Pancreas (tissue), 10 donors: ENCODE measurements at places on chromosomes 12 and 14.

DNA sequence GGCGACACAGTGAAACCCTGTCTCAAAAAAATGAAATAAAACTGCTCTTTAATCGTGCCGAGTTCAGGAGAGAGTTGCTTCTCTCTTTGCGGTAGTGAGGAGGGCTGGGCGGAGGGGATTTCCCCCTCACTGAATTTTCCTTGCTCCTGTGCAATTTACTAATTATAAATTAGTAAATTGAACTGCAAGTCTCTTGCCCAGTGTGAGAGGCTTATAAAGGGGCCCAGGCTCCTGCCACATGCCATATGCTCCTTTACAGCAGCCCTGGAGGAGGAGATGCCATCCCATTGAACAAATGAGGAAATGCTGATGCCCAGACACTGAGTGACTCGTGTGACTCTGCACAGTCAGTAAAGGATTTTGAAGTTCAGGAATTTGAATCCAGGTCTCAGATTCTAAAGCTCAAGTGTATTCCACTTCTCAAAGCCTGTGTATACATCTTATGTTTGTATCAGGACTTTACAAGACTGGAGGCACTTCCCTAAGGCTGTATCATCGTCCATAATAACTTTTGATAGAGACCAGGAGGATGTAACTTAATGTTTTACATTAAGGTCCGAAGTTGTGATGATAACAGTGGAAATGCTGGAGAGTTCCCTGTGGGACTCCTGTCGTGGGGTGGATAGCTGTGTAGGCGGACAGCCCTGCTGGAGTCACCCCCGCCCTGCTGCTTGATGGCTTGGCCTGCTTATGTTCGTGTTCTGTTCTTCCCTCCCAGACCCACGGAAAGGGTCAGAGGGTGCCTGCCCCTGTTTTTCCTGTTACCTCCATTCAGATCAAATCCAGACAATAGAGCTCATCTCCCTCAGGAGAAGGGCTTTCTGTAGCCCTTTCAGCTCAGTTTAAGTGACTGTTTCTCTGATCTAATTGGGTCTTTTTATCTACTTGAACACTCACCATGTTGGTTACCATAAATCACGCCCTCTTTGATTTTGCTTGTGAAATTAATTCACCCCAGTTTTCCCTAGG, 13.9 kb downstream of the PELI2 start:
- no peak for DNase-seq

DNA sequence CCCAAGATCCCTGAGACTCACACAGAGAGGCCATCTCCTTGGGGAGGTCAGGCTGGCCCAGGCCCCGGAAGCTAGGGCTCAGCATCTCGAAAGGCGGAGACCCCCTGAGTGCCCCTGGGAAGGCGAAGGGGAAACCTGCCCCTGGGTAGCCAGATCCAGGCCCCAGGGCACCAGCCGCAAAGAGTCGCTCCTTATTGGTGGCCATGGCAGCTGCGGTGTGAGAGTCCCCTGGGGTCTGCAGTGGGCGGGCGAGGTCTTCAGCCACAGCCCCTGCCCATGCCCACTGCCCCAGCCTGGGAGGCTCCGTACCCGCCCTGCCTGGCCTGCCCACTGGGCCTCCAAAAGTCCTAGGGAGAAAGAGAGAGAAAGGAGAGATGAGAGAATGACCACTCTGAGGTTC, 4.7 kb downstream of the RARG start:
- no peak for DNase-seq

GRCh38 chr12:114729731-114730130, 45.8 kb upstream of the TBX3 start:
- no peak for DNase-seq

- DNase-seq: no peak
Observed at GRCh38 chr14:44770201-44770600, 191.5 kb downstream of the KLHL28 start.

GRCh38 chr14:31057035-31057434, 30.9 kb upstream of the STRN3 start:
- no peak for DNase-seq

GRCh38 chr12:122399592-122400373, 22.7 kb downstream of the CLIP1 start:
- peak; percentile 85 for DNase-seq

- DNase-seq: no peak
Observed at GRCh38 chr12:27967551-27968054, 4.9 kb downstream of the PTHLH start.

- DNase-seq: no peak
Observed at GRCh38 chr14:99408286-99408970, 72.2 kb downstream of the SETD3 start.

- DNase-seq: no peak
Observed at GRCh38 chr12:104669851-104670337, 213.1 kb downstream of the CHST11 start.

- DNase-seq: no peak
Observed at GRCh38 chr12:5114436-5114835, 70.8 kb downstream of the KCNA5 start.

GRCh38 chr14:68638141-68638999, 154.5 kb downstream of the ZFP36L1 start:
- no peak for DNase-seq

GRCh38 chr14:60684203-60684602, 34.9 kb upstream of the SIX1 start:
- DNase-seq: no peak

DNA sequence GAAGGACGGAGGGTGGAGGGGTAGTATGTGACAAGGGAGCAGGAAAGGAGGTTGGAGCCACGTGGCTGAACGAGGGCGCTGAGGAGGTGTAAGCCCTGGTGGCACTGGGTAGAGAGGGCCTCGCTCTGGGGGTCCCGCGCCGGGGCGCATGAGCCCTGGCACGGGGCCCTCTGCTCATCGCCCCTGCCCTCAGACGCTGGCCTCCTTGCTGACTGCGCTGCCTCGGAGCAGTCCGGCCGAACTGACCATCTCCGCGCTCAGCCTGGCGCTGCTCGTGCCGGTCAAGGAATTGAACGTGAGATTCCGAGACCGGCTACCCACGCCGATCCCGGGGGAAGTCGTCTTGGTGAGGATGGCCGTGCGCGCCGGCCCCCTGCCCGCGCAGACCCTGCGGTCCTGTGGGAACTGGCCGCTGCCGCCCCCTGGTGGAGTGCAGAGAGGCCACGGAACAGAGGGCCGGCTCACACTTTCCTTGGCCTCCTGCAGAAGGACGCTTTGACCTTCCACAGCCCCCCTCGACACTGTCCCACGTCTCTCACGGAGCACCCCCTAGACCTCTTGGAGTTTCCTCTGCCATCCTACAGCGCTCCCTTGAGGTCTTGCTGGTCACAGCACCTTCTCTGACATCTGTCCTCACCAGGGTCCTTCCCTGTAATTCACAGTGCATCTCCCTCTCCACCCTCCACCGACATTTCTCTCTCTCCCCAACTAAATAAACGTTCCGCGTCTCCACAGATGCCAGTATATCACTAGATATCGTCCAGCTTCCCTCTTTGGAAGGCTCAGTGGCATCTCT, 10.5 kb downstream of the ARHGEF25 start:
- DNase-seq: peak; percentile 89

DNA sequence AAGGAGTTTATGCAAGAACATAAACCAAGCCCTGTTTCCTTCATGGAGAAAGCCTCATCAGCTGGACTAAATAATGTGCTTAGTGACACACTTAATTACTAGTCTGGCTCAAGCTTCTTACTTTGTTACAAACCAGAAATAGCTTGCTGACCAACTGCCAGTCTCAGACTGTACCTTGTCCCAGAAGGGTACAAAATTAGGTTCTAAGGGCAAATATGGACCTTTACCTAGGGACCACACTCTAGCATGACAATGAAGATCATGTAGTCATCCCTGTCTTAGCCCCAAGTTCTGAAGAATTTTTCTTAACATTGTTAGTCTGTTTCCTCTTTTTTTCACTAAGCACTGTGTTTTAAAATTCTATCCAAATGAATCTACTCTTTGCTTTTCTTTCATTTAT, 2.2 kb downstream of the AMN1 start:
- no peak for DNase-seq

- DNase-seq: no peak
Observed at GRCh38 chr14:74038020-74038859, 19.1 kb downstream of the BBOF1 start.

DNA sequence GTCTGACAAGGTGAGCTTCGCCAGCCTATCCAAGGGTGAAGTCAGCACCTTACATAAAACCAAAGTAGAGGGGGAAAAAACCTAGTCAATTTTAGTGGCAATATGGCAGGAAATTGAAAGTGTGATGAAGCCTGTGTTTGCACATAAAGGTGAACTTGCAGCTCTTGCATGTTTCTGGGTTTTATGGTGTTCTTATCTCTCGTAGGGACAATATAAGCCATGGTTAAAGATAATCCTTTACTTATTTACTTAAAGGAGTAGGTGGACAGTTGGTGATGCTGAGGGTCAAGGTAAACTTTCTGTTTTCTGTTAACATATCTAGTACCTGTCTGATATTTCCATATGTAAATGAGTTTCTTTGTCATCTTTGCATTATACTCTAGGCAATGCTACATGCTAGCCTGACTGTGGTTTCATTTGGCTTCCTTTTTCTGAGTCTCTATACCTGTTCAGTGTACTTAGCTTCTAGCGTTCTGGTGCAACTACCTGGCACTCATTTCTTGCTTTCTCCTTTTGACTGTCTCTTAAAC, 32.8 kb downstream of the CCDC91 start:
- no peak for DNase-seq

GRCh38 chr12:6946920-6947374, 3.1 kb downstream of the C12orf57 start:
- DNase-seq: no peak

DNA sequence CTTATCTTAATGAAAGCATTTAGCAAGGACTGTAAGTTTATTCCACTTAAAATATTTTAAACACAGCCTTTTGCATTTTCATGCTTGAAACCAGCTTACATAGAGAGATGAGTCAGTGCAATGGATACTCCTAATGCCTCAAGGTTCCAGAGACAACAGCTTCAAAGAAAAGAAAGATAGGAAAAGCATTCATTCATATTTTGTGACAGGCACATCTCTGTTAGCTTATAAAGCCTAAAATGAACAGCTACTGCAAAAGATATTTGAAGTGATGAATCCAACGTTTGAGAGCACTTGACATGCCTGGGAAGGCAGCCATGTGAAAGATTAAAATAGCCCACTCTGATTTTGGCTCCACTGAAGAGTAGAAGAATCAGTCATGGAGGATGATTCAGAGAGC, 814.5 kb downstream of the RPS29 start:
- no peak for DNase-seq

- no peak for DNase-seq
Observed at GRCh38 chr12:3233797-3234196, 156.6 kb downstream of the TSPAN9 start.

GRCh38 chr12:32284561-32284960, 114.8 kb upstream of the FGD4 start:
- no peak for DNase-seq

DNA sequence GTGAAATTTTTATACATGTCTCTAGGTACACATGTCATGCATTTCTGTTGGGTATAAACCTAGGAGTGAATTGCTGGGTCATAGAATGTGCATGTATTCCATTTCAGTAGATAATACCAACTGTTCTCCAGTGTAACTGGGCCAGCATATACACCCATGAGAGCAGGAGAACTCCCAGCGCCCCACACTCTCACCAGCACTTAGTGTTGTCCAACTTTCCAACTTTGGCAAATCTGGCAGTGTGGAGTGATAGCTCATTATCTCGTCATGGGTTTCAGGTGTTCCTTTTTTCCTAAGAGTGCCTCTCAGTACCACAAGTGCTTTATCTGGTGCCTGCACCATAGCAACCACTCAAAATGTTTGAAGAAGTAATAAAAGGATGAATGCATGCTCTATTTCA, 40.1 kb downstream of the NGB start:
- no peak for DNase-seq

- no peak for DNase-seq
Observed at GRCh38 chr12:30794591-30795409, 40.0 kb upstream of the CAPRIN2 start.

DNA sequence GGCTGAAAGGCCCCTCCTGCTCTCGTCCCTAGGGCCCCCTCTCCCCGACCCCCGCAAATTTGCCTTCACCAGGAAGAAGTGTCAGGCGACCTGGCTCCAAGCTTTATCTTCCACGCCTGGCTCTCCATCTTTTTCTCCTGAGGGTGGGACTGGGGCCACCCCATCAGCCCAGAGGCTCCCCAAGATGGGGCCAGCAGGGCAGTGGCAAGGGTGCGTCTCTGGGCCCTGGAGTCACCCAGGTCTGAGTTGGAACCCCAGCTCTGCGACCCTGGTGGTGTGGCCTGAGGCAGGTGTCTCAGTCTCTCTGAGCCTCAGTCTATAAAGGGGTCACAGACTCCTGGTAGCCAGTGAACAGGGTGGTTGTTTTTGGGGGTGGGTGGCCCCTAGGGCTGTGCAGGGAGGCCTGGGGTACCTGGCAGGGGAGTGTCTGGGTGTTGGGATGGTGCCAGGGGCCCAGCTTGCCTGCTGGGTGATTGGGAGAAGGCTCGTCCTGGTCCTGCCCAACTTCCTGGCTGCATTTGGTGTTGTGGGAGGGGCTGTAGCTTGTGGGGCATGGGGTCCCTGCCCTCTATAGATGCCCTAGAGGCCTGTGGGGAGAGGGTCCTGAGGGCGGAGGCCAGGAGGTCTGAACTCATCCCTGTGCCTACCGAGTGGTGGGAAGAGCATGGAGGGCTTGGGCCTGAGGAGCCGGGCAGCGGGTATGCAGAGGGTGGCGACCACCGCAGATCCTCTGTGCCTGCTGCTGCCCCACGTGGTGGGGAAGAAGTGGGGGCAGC, 7.6 kb downstream of the KIF26A start:
- DNase-seq: peak; percentile 51

GRCh38 chr12:47228802-47229201, 149.0 kb upstream of the AMIGO2 start:
- DNase-seq: no peak

DNA sequence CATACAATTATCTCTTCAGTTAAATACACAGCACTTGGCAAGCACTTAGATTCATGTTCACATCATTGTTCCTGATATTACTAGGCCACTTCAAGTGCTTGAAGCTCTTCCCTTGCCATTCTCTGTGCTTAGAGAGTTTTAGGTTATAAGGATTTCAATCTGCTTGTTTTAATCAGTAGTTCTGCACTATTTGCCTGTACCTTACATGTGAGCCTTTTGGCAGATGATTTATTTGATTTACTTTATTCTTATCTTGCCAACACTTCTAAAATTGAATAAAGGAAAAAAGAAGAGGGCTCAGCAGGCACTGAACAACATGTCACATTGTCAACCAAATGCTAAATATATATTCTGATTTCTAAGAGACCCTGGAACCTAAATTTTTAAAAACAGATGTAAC, 363.8 kb upstream of the USP15 start:
- DNase-seq: no peak

DNA sequence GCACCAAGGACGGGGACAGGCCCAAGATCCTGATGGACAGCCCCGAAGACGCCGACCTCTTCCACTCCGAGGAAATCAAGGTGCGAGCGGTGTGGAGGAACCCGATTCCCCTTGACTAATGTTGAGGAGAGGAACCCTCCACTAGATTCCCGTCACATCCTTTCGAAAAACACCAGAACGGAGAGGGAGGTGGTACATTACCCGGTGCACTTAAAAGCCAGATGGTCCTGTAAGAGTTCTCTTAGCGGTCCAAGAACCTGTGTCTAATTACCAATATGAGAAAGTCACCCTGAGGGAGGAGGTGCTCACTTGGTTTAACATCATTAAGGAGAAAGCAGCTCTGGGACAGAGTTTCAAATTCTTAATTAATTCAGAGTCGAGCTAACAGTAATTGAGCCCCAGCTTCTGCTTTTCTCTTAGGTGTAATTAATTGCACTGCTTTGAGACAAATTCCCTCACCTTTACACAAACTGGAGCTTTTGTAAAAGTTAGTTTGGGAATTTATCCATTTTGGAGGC, 450 bp downstream of the PRKAB1 start:
- DNase-seq: no peak
